ENCODE measurements at places on chromosomes 13 and 19. TPM values are rescaled to one million over a fixed set of nuclear protein-coding genes. Genes with fewer than 3 reads are reported as not detected.

DNA sequence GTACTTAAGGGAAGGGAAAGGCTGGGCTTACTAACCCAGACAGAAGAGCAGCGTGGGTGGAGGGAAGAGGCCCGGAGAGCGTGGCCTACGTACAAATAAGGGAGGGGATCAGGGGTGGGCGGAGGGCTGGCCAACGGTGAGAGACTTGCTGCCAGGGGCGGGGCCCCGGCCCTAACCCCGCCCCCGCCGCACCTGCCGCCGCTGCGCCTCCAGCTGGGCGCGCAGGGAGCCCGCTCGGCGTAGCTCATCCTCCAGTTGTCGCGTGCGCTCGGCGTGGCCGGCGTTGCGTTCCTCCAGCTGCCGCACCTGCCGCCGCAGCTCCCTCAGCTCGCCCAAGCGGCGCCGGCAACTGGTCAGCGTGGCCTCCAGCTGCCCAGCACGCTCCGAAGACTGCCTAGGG, 5.7 kb downstream of the HOOK2 start:
- DNase-seq: no peak
- no peak overlapping the region for H3K4me3 ChIP-seq
- peaks cover 15% of the 10 kb centered on the region for H3K4me1 ChIP-seq
- H3K36me3 ChIP-seq: no peaks in the 10 kb centered on the region

Gene AMER2
- not detected for total RNA-seq

DNA sequence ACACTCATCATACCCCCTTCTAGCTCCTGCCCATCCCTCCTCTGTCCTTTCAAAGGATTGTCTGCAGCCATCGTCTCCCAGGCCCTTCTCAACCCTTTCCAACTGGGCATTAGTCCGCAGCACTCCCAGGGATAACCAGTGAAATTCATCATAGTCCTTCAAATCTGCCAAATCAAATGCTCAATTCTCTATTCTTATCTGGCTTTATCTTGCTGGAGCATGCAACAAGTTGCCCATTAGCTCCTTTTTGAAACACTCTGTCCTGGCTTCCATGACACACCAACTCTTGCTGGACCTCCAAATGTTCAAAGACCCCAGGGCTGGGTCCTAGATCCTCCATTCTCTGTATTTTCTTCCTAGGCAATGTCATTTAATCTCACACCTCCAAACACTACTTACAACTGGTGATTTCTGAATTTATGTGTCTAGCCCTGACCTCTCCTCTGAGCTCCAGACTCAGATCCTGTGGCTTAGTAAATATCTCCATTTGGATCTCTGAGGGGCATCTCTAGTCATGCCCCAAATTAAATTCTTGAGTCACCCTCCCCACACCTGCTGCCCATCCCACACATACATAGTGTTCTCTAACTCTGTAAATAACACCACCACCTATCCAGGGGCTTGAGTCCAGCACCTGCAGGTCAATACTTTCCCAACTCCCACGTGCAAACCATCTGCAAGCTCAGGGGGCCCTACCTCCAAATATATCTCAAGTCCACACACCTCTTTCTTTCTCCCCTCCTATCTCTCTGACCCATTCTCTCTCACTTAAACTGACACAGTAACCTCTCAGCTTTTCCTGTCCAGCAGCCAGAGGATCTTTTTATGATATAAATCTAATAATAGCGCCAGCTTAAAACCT, 9.1 kb upstream of the ANKRD10 start:
- H3K27ac ChIP-seq: no peak overlapping the region
- H3K4me3 ChIP-seq: no peak overlapping the region

Gene HAUS8
- 4.7 TPM for total RNA-seq

DNA sequence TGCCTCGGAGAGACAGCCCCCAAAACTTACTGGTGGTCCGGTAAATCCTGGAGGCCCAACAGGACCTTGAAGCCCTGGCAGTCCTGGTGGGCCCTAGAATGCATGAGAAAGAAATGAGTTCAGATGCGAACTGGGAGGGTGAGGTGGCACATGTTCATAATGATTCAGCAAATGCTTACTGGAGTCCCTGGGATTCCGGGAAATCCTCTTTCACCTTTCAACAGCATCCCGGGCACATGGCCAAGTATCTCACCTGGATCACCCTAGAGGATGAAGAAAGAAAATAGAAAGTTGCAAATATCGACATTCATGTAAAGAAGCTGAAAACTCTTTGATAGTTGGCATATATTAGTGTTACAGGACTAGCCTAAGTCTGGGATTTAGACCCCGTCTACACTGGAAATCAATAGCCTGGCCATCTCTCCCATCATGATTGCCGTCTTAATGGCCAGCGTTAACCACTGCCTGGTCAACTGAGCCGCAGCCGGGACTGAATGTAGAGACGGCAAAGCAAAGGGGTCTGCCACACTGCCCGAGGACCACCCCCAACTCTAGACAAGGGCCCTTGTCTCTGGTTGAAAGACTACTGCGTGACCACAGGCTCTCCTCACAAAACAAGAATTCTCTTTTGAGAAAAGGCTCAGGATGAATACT, 96.9 kb downstream of the COL4A1 start:
- no peak overlapping the region for H3K27ac ChIP-seq
- no peaks in the 10 kb centered on the region for H3K36me3 ChIP-seq
- no peaks in the 10 kb centered on the region for H3K4me1 ChIP-seq
- no peak overlapping the region for H3K4me3 ChIP-seq

DNA sequence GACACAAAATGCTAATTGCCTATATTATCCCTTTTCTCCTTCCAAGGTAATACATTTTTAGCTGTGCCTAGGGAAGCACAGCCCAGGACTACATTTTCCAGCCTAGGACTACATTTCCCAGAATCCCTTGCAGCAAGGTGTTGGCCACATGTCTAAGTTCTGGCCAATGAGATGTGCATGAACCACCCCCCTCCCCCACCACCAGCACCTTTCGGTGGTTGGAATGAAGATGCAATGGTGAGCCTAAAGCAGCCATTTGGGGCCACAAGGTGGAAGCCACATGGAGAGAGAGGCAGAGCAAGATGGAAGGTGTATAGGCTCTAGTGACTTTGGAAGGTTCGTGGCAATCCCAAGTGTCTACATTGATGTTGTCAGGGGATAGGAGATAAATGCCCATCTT, 16.2 kb downstream of the UNC13A start:
- no peaks in the 10 kb centered on the region for H3K27me3 ChIP-seq
- no peaks in the 10 kb centered on the region for H3K36me3 ChIP-seq
- no peak overlapping the region for H3K4me3 ChIP-seq
- H3K4me1 ChIP-seq: no peaks in the 10 kb centered on the region
- no peak overlapping the region for H3K27ac ChIP-seq
- DNase-seq: no peak
